ENCODE measurements at places on chromosomes 4 and X. TPM values are rescaled to one million over a fixed set of nuclear protein-coding genes. Genes with fewer than 3 reads are reported as not detected.

The RPL34 gene
- 1,071 TPM for total RNA-seq

- H3K4me3 ChIP-seq: no peak overlapping the region
- H3K27ac ChIP-seq: no peak overlapping the region
- no peaks in the 10 kb centered on the region for H3K27me3 ChIP-seq
- H3K4me1 ChIP-seq: no peaks in the 10 kb centered on the region
- DNase-seq: no peak
Observed at GRCh38 chrX:42242004-42242403, 318.6 kb upstream of the CASK start.

DNA sequence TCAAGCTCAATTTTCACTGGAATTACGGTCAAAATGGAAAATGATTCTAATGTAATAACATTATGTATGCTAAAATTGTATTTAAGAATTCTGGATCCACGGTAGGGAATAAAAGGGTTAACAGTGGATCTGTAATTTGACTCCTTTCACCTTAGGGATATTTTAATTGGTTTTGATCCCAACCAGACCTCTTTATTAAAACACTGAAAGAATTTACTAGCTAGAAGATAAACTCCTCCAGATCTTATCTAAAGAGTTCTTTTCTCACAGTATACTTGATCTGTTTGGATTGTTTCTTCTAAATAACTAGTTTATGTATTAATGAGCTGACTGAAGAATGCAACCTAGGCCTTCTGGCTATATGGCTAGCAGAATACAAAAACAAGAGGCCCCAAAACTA, 118.4 kb downstream of the DDX53 start:
- DNase-seq: no peak
- no peak overlapping the region for H3K27ac ChIP-seq
- no peak overlapping the region for H3K4me3 ChIP-seq

The SHROOM3 gene
- 1.5 TPM for total RNA-seq

- DNase-seq: no peak
- H3K27ac ChIP-seq: no peak overlapping the region
- no peaks in the 10 kb centered on the region for H3K4me1 ChIP-seq
- H3K27me3 ChIP-seq: no peaks in the 10 kb centered on the region
Observed at GRCh38 chr4:87654487-87655044, 4.5 kb downstream of the DMP1 start.

The TCEAL6 gene
- total RNA-seq: not detected

GRCh38 chrX:149650162-149650561, 18.6 kb upstream of the TMEM185A start:
- no peak for DNase-seq
- no peaks in the 10 kb centered on the region for H3K36me3 ChIP-seq
- no peaks in the 10 kb centered on the region for H3K4me1 ChIP-seq
- no peak overlapping the region for H3K27ac ChIP-seq

The TBC1D8B gene
- total RNA-seq: 9.3 TPM

- H3K36me3 ChIP-seq: no peaks in the 10 kb centered on the region
- no peak overlapping the region for H3K27ac ChIP-seq
- no peaks in the 10 kb centered on the region for H3K27me3 ChIP-seq
- no peak for DNase-seq
- no peak overlapping the region for H3K4me3 ChIP-seq
Observed at GRCh38 chr4:130025701-130026100, 929.7 kb downstream of the C4orf33 start.

DNA sequence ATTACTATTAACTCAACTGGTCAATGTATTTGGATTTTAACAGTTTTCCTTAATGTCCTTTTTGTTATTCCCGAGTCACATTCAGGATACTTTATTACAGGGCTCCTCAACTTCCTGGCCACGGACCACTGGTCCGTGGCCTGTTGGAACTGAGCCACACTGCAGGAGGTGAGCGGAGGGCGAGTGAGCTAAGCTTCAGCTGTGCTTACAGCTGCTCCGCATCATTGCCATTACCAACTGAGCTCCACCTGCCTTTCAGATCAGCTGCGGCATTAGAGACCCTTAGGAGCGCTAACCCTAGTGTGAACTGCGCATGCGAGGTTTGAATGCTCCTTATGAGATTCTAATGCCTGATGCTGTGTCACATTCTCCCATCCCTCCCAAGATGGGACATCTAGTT, 591.7 kb downstream of the CCSER1 start:
- H3K4me1 ChIP-seq: no peaks in the 10 kb centered on the region
- no peak overlapping the region for H3K27ac ChIP-seq
- no peaks in the 10 kb centered on the region for H3K27me3 ChIP-seq
- no peak overlapping the region for H3K4me3 ChIP-seq
- no peak for DNase-seq

GRCh38 chr4:180530787-180531186, 1712.4 kb upstream of the TENM3 start:
- no peaks in the 10 kb centered on the region for H3K4me1 ChIP-seq
- no peak overlapping the region for H3K4me3 ChIP-seq
- no peak for DNase-seq
- no peaks in the 10 kb centered on the region for H3K27me3 ChIP-seq

GRCh38 chr4:100188829-100189228, 1.4 kb downstream of the DDIT4L start:
- H3K27ac ChIP-seq: no peak overlapping the region
- no peaks in the 10 kb centered on the region for H3K4me1 ChIP-seq

DNA sequence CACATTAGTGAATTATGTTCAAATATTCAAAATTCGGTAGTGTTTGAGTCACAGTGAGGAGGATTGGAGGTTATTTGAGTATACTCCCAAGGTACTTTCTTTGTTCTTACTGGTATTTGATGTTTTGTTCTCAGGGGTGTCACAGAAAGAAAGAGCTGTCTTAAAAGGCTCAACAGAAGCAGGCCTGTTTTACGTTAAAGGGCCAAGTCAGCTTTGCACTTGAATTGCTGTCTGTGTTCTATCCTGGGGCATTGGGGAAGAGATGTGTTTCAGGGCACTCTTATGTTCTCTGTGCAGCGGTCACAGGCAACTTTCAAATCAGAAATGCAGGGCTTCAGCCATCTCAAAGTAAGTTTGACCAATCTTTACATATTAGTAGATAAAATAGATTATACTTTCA, 1113.1 kb upstream of the LCORL start:
- no peaks in the 10 kb centered on the region for H3K36me3 ChIP-seq
- H3K4me1 ChIP-seq: no peaks in the 10 kb centered on the region
- no peak for DNase-seq
- no peaks in the 10 kb centered on the region for H3K27me3 ChIP-seq
- H3K4me3 ChIP-seq: no peak overlapping the region

The EPHA5 gene
- not detected for total RNA-seq
